ENCODE measurements at places on chromosomes 16 and 17. TPM values are rescaled to one million over a fixed set of nuclear protein-coding genes. Genes with fewer than 3 reads are reported as not detected.

Gene KRT33B
- not detected for total RNA-seq

Gene RND2
- 0.19 TPM for total RNA-seq

Gene GRB7
- total RNA-seq = 0.44 TPM

Gene TMEM219
- 105 TPM for total RNA-seq

Gene TM4SF5
- total RNA-seq = not detected

Gene TPSD1
- not detected for total RNA-seq
